Prostate gland (tissue), 2 donors: ENCODE measurements at places on chromosomes 5 and 9. TPM values are rescaled to one million over a fixed set of nuclear protein-coding genes. Genes with fewer than 3 reads are reported as not detected.

GRCh38 chr5:14467886-14468285 is 113.7 kb upstream of the OTULINL start:
- H3K4me3 ChIP-seq: no peak overlapping the region
- DNase-seq: no peak
- no peaks in the 10 kb centered on the region for H3K36me3 ChIP-seq
- no peak overlapping the region for H3K27ac ChIP-seq

The PCDHB7 gene
- 1.2 TPM for total RNA-seq

DNA sequence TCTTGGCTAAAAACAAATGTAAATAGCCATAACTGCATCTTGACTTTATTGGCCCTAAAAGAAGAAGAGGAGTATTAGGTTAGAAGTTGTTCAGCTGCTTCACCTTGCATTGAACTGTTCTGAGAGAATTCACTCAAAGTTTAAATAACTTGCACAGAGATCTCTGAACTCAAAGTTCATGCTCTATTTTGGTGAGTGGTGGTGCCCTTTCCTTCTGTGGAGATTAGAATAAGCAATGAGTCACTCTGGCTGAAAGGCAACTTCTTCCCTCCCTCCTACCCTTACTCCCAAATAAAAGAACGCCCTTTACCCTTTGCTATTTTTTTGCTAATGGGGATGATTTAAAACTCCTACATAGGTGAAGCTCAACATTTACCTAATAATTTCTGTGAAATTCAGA is 48.9 kb downstream of the ERMP1 start:
- no peak for DNase-seq
- no peaks in the 10 kb centered on the region for H3K4me1 ChIP-seq
- H3K27ac ChIP-seq: no peak overlapping the region
- no peaks in the 10 kb centered on the region for H3K27me3 ChIP-seq
- no peak overlapping the region for H3K4me3 ChIP-seq

- no peaks in the 10 kb centered on the region for H3K36me3 ChIP-seq
- no peak for DNase-seq
- H3K4me1 ChIP-seq: no peaks in the 10 kb centered on the region
- H3K27me3 ChIP-seq: no peaks in the 10 kb centered on the region
- no peak overlapping the region for H3K4me3 ChIP-seq
Measured at GRCh38 chr9:98107926-98108325, 11.1 kb downstream of the TRIM14 start.
